ENCODE measurements at places on chromosomes 7 and 10.

DNA sequence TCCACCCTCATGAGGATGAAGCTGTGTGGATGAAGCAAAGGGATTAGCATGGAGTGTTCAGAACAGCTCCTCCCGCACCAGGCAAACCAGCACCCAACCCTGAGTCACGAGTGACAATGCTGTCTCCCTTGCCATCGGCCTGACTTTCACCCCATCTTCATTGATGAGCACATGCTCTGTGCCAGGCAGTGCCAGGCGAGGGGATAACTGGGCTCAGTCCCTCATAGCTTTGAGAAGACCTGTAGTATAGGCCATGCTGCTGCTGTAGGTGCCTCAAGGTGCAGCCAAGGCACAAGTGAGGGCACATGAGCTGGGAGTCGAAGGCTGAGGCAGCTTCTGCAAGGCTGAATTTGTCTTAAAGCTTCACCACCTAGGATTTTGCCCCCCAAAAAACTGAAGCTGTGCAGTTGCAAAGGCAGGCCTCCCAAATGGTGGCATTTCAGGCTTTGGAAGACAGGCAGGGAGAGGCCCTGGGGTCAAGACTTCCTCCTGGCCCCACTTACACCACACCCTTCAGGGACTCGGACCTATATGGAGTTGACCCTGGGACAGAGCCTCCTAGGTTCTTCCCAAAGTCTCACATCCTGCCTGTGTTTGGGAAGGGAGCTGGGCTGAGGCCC is 54.2 kb upstream of the GDF10 start:
- DNase-seq, result no peak

DNA sequence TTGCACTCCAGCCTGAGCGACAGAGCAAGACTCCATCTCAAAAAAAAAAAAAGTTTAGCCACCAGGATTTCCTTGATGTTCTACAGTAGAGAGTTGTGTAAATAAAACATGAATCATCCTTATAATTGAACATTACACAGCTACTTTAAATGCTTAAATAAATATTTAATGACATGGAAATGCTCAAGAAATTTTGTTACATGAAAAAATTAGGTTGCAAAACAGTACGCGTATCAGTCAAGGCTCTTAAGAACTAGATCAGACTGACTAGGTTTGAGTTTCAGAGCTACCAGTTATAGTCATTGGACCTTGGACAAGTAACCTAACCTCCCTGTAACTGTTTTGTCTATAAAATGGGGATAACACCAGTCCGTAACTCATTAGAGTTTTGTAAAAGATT is 38.7 kb upstream of the GSAP start:
- no peak for DNase-seq

- no peak for DNase-seq
Measured at GRCh38 chr7:155449008-155449868, 8.7 kb upstream of the EN2 start.

DNA sequence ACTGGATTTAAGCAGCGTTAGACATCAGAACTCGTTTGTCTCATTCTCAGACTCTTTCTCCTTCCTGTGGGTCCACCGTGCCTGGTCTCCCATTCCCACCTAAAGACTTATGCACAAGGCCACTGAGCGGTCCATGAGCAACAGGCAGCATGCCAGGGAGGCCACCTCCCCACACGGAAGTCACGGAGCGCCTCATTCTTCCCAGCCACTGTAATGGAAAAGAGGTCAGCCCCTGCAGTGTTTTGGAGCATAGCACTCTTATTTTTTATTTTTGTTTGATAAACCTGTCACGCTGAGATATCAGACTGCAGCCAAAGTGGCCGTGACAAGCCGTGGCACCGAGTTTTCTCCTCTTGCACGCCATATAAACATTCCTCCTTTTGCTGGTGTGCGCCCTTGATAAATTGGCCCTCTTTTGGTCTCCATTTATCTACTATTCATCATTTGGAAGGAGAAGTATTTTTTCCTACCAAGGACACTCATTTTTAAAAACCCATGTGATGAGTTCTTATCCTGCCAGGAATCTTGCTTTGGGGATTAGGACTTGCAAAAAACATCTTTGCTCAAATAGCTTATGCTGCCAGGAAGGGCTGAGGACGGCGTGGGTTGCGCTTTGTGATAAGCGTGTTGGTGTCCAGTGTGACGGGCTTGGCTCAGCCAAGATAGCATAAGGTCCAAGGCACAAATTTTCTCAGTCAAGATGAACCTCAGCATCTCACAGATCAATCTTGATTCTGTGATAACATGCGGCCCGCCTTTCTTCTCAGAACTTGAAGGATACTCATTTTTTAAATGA is 206.0 kb downstream of the CCDC3 start:
- DNase-seq, result no peak

- DNase-seq, result no peak
Measured at GRCh38 chr10:119834188-119834587, 38.5 kb downstream of the MCMBP start.

DNA sequence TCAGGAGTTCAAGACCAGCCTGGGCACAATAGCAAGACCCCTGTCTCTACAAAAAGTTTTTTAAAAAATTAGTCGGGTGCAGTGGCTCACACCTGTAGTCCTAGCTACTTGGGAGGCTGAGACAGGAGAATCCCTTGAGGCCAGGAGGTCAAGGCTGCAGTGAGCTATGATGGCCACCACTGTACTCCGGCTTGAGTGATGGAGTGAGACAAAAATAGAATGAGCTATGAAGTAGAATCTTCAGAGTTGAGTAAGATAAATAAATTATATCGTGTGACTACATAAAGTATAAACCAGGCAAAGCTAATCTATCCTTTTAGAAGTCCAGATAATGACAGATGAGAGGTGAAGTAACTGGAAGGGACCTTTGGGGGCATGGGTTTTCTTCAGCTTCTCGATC is 15.3 kb upstream of the MRPS24 start:
- DNase-seq, result no peak

- no peak for DNase-seq
Measured at GRCh38 chr10:104622598-104623209, 18.4 kb upstream of the SORCS3 start.

Data from hematopoietic multipotent progenitor cell treated with erythropoietin and hydrocortisone succinate and interleukin-3 and kit ligand, for 15 days (in vitro differentiated cells).